ENCODE measurements at places on chromosomes 11 and 22.

- no peak for DNase-seq
Observed at GRCh38 chr11:88288560-88288959, 49.0 kb downstream of the CTSC start.

- no peak for DNase-seq
Observed at GRCh38 chr11:76589477-76589876, 81.1 kb downstream of the LRRC32 start.

- DNase-seq = no peak
Observed at GRCh38 chr22:44399906-44400762, 87.4 kb upstream of the SHISAL1 start.

DNA sequence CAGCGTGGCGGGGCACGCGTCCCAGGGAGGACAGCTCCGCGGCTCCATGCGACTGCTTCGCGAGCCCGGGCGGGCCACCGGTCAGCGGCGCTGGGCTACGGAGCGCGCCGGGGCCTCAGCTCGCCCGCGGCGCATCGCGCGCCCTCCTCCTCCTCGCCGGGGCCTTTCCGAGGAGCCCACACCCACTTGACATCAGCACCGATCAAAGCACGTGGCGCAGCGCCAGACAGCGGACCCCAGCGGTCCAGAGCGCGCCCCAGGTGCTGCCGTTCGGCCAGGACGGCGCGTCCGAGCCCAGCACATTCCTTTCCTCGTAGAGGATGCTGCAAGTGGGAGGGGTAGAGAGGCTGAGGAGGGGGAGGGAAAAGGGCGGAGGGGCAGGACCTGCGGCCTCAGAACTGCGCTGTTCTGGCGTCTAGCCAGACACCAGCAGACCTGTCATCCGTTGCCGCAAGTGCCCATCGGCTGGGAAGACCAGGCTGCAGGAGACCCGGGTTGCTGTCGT lies 88.6 kb downstream of the PLEKHA7 start:
- DNase-seq = no peak

- DNase-seq = no peak
Observed at GRCh38 chr11:66789097-66789890, 53.9 kb upstream of the RCE1 start.

DNA sequence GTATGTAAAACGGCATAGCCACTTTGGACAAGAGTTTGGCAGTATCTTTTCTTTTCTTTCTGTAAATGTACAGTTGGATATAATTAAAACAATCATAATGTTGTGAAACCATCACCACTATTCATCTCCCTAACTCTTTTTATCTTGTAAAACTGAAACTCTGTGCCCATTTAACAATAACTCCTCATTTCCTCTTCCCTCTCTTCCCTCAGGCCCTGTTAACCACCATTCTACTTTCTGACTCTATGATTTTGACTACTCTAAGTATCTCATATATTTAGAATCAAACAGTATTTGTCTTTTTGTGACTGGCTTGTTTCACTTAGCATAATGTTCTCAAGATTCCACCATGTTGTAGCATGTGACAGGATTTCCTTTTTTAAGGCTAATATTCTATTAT lies 10.2 kb downstream of the SCUBE2 start:
- DNase-seq = no peak

- DNase-seq = peak; percentile 86
Observed at GRCh38 chr22:39519681-39520225, 609 bp upstream of the ATF4 start.

GRCh38 chr11:9990221-9990973 lies 303.6 kb downstream of the SBF2 start:
- DNase-seq = no peak

DNA sequence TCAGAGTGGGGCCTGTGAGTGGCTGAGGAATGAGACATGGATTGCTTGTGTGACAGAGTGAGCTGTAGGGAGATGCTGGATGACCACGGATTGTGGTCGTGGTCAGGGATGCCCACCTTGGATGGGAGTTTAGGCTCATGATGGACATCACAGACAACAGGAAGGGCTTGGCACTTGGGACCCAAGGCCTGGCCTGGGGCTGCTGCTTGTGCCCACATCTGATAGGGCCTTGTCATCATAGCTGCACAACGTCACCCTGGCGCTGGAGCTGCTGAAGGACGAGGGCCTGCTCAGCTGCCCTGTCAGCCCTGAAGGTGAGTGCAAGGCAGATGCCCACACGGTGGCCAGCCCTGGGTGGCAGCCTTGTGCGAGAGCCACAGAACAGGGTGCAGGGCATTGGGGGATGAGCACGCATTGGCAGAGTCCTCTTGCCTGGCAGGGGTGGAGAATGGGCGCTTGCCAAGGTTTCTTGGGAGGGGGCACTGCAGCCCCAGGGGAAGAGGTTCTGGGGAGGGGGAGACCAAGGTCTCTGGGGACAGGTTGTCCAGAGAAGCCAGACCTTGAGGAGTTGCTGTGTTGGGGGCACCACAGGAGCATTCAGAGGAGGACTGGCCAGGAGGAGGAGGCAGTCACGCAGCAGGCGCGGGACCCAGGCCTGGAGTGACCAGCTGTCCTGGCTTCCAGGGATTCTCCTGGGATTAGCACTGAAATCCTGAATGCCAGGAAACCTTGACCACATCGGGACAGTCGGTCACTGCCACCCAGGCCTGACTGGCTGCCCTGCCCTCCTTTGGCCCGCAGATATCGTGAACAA lies 25.0 kb downstream of the PARVG start:
- DNase-seq = no peak

GRCh38 chr11:104823657-104824056 lies 74.6 kb downstream of the CASP12 start:
- no peak for DNase-seq

DNA sequence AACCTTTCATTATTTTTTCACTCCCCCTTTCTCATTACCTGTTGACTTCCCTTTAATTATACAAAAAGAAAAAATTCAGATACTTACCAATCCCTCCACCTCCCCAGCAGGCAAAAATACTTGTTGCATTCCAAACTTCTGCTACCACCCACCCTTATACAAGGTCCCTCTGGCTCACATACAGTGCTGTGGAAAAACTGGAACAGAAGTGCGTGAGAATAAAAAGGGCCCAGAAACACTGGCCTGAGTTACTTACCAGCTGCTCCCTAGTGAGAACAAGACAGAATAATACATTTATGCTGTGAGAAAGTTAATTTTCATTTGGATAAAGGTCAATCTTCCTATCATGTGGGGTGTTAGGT lies 46.9 kb upstream of the RAPSN start:
- DNase-seq = no peak

GRCh38 chr11:119084663-119085436 lies at the start of gene HMBS:
Gene HMBS (plus strand): TSS chr11:119084881. CDS start chr11:119085034, 153 bp downstream.
- DNase-seq = peak; percentile 97

DNA sequence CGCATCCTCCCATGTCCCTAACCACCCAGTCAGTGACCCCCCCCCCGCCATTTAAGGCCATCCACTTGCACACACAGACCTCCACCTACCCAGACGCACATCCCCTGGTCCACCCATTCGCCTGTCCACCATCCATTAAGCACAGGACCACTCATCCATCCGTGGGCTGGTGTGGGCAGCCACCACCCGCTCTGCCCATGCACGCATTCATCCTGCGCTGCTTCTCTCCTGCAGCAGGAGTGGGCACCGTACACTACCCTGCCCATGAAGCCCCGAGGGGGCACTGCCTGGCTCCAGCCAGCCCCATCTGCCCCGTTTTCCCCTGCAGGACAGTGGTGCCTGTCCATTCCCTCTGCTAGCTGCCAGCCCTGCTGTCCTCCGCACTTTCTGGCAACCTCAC lies 3.9 kb upstream of the SLC16A8 start:
- DNase-seq = no peak

DNA sequence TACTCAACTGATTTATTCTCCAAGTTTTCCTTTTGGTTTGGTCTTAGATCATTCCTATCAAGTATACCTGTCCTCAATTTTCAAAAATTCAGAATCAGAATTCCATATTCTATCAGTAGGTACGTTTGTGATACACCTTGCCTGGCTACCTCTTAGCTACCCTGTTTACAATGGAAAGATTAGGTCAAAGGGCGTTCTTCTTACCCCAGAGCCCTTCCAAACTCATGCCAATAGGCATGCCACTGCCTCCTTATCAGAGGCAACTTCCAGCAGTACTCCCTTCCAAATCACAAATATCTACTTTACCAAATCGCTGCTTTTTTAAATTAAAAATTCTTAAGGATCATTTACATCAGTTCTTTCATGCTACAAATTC lies 1.0 kb downstream of the PATL1 start:
- DNase-seq = no peak

DNA sequence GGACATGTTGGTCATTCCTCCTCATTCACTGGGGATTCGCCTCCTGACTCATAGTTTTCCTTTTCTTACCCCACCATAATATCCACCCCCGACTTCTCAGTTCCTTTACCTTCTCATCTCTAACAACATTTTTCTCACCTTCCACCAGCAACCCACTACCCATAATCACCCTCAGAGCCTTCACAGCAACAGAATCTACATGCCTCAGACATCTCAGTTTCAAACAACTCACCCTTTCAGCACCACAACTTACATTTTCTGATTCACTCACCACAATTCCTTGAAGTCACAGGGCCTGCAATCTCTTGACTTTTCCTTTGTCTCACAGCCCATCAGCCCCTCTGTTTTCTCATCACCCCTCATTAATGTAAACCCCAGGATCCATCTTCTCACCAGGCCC lies 2.3 kb upstream of the MTNR1B start:
- DNase-seq = no peak

GRCh38 chr11:19430346-19430745 lies 189.6 kb upstream of the E2F8 start:
- no peak for DNase-seq

DNA sequence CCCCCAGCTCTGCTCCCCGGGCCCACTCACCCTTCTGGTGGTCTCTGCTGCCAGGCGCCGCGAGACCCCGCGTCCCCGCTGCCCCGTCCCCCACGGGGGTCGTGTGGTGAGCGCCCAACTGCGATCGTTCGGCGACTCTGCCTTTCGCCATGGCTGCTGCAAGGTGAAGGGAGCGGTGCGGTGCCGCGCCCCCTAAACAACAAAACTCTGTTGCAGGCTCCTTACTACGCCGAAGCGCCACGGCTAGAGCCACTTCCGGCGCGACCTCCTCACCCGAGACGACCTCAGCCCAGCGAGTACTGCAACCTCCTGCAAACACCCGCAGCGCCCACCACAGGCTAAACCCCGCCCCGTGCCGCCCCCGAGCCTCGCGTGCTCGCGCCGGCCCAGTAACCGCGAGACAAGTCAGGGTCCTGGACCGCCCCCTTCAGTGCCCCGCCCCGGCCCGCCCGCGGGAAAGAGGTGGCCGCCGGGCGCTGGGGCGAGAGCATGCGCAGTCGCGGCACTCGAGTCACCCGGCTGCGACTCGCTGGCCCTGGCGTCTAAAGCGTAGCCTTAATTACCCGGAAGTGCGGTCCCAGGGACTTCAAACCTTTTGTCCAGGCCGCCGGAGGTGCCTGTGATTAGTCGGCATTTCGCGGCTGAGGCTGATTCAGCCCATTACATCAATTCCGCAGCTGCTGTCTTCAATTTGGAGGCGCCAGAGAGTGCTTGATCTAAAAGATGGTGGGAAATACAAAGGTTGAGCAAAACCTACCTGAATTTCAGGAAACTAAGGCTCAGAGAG lies at the start of gene TMEM41B:
TSS of gene TMEM41B (minus strand) at position 303 of the 787 bp plus-strand sequence. CDS start at position 151, 152 bp downstream.
- DNase-seq = peak; percentile 99

DNA sequence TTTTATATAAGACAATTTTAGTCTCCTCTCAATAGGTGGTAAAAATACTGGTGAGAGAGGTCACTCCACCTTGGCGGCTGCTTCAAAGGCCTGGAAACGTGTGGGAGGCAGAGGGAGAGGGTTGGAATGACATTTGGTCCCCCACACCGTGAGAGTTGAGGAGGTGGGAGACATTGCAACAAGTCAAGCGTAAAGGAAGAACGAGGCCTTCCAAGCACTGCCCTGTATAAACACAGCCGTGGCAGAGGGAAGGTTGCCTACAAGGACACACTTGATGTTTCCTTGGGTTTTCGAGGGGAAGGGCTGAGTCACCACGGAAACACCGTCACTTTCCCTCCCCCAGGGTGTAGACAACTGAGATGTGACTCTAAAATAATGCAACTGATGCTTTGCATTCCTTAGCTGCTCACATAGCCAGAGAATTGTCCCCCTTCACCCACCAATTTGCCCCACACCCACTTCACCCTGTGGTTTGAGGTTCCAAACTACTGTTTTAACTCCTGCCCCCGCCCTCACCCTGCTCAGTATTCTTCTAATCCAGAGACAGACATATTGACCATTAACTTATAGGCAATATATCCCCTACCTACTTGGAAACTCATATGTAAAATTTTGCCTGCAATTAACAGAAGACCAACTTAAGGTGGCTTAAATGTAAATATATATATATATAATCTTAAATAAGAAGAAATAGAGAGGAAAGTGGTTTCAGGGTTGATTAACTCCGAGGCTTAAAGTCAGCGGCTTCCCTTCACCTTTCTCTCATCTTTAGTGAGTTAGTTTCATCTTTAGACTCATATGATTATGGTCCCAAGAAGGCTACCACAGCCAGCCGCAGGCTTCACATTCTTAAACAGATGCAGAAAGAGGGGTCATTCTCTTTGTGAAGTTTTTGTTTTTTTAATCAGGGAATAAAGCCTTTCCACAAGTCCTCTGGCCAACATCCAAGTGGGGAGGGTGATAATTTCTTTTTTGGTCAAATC lies 54.1 kb upstream of the BDNF start:
- DNase-seq = no peak

GRCh38 chr22:42470366-42471082 lies 38.3 kb upstream of the NFAM1 start:
- DNase-seq = no peak

DNA sequence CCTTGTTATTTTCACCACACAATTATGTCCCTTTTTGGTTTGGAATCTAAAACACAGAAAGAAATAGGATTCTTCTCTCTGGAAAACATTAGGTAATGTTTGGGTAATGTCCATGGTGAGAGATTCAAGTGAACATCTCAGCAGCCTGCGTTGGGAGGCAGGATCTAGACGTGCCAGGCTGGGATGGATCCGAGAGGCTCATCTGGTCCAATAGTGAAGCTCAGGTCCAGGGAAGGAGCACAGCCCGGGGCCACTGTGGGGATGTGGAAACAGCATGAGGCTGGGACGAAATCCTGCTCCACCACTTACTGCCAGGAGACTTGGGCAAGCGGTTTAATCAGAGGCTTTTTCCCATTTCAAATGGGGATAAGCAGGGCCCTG lies 109.9 kb downstream of the CSNK2A3 start:
- no peak for DNase-seq

DNA sequence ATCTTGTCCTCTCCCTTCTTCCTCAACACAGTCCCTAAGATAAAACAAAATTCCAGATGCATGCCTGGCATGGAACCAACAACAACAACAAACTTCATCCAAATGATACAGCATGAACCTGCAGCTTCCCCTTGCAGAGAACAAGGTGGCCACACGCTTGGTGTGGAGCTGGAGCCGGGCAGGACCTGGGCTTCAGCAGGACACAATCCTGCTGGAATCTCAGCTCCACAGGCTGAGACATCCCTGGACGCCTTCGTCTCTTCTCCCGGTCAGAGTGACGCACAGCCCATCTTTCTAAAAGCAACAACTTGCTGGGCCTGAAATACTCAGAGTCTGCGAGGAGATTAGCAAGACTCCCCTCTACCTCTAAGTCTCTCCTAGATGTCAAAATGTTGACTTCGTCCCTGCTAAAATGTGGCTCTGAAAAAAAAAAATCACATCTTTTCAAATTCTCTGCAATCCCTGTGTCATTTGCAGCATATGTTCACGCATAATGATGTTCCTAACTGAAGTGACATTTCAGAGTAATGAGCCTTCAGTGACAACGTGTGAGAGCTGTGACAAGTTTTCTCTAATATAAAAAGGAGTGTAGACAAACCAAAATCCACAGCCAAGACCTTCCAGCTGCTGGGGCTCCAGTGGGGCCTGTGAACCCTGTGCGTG lies 1232.3 kb downstream of the TBC1D22A start:
- no peak for DNase-seq

- DNase-seq = no peak
Observed at GRCh38 chr11:21180182-21180581, 510.8 kb downstream of the NELL1 start.
